ENCODE measurements at places on chromosomes 7 and 10. TPM values are rescaled to one million over a fixed set of nuclear protein-coding genes. Genes with fewer than 3 reads are reported as not detected.

GRCh38 chr7:155590215-155591018 lies 44.1 kb upstream of the CNPY1 start:
- H3K36me3 ChIP-seq = no peaks in the 10 kb centered on the region
- H3K4me1 ChIP-seq = peaks cover 9% of the 10 kb centered on the region
- no peak overlapping the region for H3K4me3 ChIP-seq
- DNase-seq = peak; percentile 48
- H3K27me3 ChIP-seq = no peaks in the 10 kb centered on the region
- H3K27ac ChIP-seq = no peak overlapping the region

- DNase-seq = peak; percentile 31
- H3K27ac ChIP-seq = no peak overlapping the region
- H3K4me1 ChIP-seq = no peaks in the 10 kb centered on the region
- no peak overlapping the region for H3K4me3 ChIP-seq
- H3K27me3 ChIP-seq = no peaks in the 10 kb centered on the region
Observed at GRCh38 chr10:131786756-131787605, 113.8 kb upstream of the PPP2R2D start.

DNA sequence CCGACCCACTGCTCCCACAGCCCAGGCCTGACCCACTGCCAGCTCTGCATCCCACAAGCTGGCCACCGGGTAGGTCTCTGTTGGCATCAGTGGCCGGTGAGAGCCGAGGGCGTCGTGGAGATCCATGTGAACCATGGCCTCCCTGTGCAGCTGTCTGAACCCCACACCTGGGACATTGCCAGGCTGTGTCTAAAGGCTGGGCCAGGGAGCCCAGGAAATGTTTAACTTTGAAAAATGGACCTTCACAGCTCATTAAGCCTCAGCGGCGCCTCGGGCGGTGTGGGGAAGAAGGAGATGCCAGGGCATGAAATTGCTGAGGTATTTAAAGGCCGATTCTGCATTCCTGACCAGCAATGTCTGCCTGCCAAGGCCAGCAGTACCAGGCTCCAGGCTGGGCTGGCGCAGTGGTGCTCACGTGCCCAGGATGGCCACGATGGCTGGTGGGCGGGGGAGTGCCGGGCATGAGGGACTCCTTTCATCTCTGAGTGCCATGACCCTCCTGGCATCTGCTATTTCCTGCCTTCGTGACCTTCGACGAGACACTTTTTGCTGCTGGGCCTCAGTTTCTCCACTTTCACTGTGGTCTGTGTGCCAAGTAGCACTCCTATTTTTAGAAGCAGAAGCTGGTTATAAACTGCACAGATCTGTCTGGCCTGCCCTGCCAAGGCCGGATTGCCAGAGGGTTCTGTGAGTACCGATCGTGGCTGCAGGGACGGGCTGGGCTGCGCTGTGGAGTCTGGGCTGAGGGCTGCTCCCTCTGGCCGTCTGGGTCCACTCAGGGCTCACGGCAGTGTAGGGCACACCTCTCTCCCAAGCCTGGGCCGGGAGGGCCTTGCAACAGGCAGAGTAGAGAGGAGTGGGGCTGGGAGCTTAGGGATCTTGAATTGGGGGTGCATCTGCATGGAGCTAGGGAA lies 21.8 kb downstream of the ELFN1 start:
- H3K36me3 ChIP-seq = no peaks in the 10 kb centered on the region
- DNase-seq = peak; percentile 86
- H3K27me3 ChIP-seq = no peaks in the 10 kb centered on the region
- H3K4me3 ChIP-seq = no peak overlapping the region

- no peak for DNase-seq
- H3K36me3 ChIP-seq = no peaks in the 10 kb centered on the region
- no peaks in the 10 kb centered on the region for H3K27me3 ChIP-seq
- H3K4me1 ChIP-seq = peaks cover 3% of the 10 kb centered on the region
- no peak overlapping the region for H3K27ac ChIP-seq
Observed at GRCh38 chr10:73653701-73654100, 2.1 kb downstream of the SYNPO2L start.

DNA sequence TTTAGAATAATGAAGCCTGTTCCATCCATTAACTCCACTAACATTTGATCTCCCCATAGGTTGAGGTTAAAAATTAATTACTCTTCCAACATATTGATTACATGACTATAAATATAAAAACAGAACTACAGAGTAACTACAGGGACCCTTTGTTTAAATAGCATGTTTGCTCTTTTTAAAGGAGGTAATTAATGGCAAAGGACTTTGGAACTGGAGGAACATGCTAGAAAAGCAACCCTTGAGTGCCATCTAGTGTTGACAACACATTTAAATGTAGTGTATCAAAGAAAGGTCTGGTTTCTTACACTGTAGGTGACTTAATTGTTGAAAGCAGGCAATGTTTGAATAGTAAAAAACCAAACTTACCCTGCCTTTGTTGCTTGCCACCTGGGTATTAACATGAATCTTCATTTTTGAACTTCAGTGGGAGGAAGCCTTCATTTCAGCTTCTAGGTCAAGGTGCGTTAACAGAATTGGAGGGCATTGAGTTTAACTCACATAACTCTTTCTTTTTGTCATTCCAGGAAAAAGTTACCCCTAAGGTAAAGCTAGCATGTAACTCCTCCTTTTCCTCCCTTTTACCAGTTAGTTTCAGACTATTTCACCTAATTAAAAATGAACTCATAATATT lies 52.6 kb upstream of the CAPZA2 start:
- H3K27me3 ChIP-seq = no peaks in the 10 kb centered on the region
- no peaks in the 10 kb centered on the region for H3K36me3 ChIP-seq
- H3K4me3 ChIP-seq = no peak overlapping the region
- peaks cover 31% of the 10 kb centered on the region for H3K4me1 ChIP-seq
- DNase-seq = peak; percentile 38
- H3K27ac ChIP-seq = peak overlapping the region; percentile 64

DNA sequence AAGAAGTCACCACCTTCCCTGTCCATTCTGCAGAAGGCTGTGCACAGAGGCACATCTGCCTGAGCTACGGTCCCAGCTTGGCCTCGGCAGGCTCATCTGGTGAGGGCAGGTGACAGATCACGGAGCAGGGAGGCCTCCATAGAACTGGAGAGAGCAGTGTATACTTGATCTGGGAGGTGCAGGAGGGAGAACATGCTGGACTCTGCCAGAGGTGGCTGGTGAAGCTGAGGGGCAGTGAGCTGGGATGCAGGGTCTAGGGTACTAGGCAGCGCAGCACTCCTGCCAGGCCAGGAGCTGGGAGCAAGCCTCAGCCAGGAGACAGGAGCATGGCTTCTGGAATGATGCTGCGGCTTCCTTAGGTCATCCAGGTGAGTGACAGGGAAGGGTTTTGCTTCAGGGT lies 553.0 kb downstream of the TCERG1L start:
- no peak overlapping the region for H3K4me3 ChIP-seq
- no peak overlapping the region for H3K27ac ChIP-seq
- H3K36me3 ChIP-seq = no peaks in the 10 kb centered on the region
- no peaks in the 10 kb centered on the region for H3K4me1 ChIP-seq

GRCh38 chr10:129605986-129606518 lies 139.0 kb downstream of the MGMT start:
- no peaks in the 10 kb centered on the region for H3K27me3 ChIP-seq
- no peak overlapping the region for H3K27ac ChIP-seq
- no peaks in the 10 kb centered on the region for H3K36me3 ChIP-seq
- DNase-seq = no peak
- peaks cover 13% of the 10 kb centered on the region for H3K4me1 ChIP-seq

DNA sequence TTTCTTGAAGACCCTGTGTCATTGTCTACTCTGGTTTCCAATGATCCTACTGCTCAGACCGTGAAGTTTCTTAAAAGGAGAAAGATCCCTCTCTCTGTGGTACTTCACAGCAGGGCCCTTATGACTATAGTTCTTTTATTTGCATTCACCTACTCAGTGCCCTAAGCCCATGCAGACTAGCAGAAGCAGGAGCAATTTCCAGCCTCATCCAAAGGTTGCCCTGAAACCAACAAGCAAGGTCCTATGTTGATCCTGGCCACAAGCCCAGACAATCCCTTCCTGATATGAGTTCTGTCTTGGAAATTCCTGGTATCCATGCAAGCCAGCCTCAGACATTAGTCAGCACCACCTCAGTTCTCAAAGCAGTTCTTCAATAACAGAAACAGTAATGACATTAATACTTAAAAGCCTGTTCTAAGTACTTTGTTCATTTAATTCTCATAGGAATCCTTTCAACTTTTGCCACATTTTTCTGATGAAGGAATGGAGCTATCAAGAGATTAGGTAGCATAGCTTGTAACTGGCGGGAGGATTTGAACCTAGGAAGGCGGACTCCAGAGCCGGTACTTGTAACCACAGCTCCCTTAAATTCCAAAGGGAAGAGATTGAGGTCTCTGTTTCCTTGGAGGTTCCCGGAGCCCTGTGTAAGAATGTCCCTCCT lies 58.1 kb upstream of the ST8SIA6 start:
- peak; percentile 68 for DNase-seq
- no peaks in the 10 kb centered on the region for H3K36me3 ChIP-seq
- no peaks in the 10 kb centered on the region for H3K27me3 ChIP-seq
- peaks cover 6% of the 10 kb centered on the region for H3K4me1 ChIP-seq
- no peak overlapping the region for H3K4me3 ChIP-seq

DNA sequence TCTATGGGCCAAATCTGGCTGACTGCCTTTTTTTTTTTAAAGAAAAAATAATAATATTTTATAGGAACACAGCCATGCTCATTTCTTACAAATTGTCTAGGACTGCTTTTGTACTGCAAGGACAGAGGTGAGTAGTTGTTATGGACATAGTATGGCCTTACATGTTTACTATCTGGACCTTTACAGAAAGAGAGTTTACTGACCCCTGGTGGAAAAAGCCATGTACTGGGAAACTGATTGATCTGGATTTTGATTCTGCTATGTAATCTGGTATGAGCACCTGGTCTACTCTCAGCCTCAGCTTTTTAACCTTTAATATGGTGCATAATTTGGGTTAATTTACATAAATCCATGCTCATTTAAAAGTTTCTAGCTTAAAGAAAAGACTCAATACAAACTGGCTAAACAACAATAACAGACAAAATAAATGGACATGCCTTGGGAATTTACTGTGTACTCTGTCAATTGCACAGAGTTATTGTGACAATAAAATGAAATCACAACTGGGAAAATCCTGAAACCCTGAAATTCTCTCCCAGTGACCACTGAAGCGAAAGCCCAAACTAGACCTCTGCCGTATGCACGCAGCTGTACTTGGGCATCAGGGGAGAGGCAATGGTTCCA lies 260.7 kb downstream of the BMPER start:
- no peak overlapping the region for H3K4me3 ChIP-seq
- H3K27me3 ChIP-seq = no peaks in the 10 kb centered on the region
- H3K4me1 ChIP-seq = no peaks in the 10 kb centered on the region
- H3K27ac ChIP-seq = no peak overlapping the region
- DNase-seq = no peak
- H3K36me3 ChIP-seq = no peaks in the 10 kb centered on the region

DNA sequence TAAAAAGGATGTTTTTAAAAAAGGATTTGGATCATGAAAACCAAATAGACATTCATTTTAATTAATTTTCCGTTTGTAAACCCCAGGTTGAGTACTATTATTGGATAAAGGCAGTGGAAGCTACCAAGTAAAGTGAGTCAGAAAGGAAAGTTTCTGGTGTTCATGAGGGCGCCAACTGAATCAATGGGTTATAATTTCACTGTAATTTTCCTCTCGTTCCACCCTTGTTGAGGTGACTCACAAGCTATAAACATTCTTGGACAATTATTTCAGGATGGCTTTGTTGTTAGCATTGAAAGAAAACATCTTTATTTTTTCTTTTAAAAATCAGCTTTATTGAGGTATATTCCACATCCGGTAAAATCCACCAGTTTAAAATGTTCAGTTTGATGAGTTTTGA lies 5.1 kb upstream of the FAM133B start:
- no peaks in the 10 kb centered on the region for H3K27me3 ChIP-seq
- H3K36me3 ChIP-seq = no peaks in the 10 kb centered on the region
- no peak for DNase-seq
- no peak overlapping the region for H3K4me3 ChIP-seq
- peaks cover 4% of the 10 kb centered on the region for H3K4me1 ChIP-seq

DNA sequence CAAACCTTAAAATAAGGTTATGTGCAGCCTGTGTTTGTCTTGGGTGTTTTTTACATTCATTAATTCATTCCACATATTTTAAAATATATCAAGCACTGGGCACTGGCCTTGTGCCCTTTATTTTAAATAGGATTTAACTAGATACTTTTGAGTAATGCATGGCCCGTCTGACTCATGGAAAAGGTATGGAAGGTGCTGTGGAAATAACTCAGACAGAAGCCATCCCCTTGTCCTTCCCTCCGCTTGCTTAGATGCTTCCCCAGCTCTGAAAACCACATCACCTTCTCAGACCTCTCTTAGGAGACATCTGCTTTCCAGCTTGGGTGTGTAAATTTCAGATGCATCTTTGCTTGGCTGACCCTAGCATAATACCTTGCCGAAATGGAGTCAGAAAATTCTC lies 30.5 kb downstream of the SLC18A2 start:
- no peaks in the 10 kb centered on the region for H3K27me3 ChIP-seq
- no peaks in the 10 kb centered on the region for H3K36me3 ChIP-seq
- no peak overlapping the region for H3K27ac ChIP-seq
- DNase-seq = no peak

DNA sequence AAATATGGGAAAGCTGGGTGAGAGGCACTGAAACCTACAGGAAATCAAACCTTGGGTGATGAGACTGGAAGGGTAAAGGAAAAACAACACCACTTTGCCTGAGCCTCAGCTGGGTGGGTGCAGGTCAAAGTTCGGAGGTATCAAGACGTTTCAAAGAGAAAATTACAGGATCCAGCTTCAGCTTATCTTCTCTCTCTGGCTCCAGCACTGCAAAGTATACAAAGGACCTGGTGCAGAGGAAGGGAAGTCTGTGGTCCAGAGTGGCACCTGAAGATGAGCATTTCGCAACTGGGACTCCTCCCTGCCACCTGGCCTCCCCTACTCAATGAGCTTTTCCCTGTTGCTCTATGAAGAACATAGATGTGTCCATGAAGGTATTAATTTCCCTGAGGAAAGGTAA lies 6.4 kb upstream of the FXYD4 start:
- no peak overlapping the region for H3K27ac ChIP-seq
- no peaks in the 10 kb centered on the region for H3K27me3 ChIP-seq
- peaks cover 12% of the 10 kb centered on the region for H3K4me1 ChIP-seq
- no peaks in the 10 kb centered on the region for H3K36me3 ChIP-seq

- no peak for DNase-seq
- no peaks in the 10 kb centered on the region for H3K27me3 ChIP-seq
- no peak overlapping the region for H3K27ac ChIP-seq
- no peaks in the 10 kb centered on the region for H3K36me3 ChIP-seq
Observed at GRCh38 chr7:23234569-23235296, 11.8 kb upstream of the GPNMB start.

SORCS3 gene
- total RNA-seq = not detected

EPO gene
- total RNA-seq = 1.3 TPM

SLC13A1 gene
- total RNA-seq = not detected

CCDC136 gene
- 0.99 TPM for total RNA-seq

LANCL2 gene
- total RNA-seq = 4.4 TPM

SUN3 gene
- total RNA-seq = not detected
